Activated CD4-positive, alpha-beta T cell treated with anti-CD3 and anti-CD28 coated beads, Interleukin-2, amount 50 U/mL, for 1 hour (primary cell): ENCODE measurements at places on chromosomes 4 and X.
A peak's percentile ranks its signal among the peaks of the same experiment; 100 is the strongest.

- no peak for DNase-seq
These were observed 1609.2 kb downstream of the STIM2 start for GRCh38 chr4:28469886-28470285.

GRCh38 chrX:71586929-71587328 lies 8.7 kb downstream of the GCNA start:
- no peak for DNase-seq

DNA sequence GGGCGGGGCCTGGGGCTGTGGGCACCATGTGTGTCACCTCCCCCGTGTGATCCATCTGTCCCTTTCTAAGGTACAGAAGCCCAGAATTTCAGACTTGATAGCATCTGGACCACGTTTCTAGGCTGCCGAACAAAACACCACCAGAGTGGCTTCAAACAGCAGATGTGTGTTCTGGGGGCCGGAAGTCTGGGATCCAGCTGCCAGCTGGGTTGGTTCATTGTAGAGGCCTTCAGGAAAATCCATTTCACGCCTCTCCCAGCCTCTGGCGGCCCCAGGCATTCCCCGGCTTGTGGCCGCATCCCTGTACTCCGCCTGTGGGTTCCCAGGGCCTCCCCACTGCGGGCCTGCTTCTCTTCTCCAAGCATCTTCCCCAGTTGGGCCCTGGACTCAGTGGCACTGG lies 39.6 kb upstream of the GPR78 start:
- no peak for DNase-seq

- DNase-seq = peak; percentile 34
These were observed 182.7 kb downstream of the KDR start for GRCh38 chr4:54942721-54943120.

GRCh38 chr4:5383191-5383980 lies 325.0 kb downstream of the EVC2 start:
- no peak for DNase-seq

DNA sequence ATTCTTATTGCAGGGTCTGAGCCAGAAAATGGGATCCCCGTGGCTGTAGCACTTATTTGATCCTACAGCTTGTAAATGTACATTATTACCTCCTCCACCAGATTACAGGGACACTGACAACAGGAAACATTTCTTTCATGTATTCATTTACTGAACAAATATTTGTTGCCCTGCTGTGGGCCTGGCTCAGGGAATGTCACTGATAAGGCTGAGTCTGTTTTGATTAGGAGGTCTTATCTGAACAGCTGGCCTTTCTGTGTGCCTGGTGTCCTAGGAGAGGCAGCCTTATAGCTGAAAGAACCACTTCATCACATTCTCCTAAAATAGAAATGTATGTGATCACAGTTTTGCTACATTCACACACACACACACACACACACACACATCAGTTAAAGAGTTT lies 45.5 kb upstream of the PROM1 start:
- no peak for DNase-seq

GRCh38 chr4:174420316-174420715 lies 102.0 kb downstream of the HPGD start:
- DNase-seq = no peak

- DNase-seq = no peak
These were observed 47.4 kb upstream of the HOPX start for GRCh38 chr4:56728512-56728911.

DNA sequence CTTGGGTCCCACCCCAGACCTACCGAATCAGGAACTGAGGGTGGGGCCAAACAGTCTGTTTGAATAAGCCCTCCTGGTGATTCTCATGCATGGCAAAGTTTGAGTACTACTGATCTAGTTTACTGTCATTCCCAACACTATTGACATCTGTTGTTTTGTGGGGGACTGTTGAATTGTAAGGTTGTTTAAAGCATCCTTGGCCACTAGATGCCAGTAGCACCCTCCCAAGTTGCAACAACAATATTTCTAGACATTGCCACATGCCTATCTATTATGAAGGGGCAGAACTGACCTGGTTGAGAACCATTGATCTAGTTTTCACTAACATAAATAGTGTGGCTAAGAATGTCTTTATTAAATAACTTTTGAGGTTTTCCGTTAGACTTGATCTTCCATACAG lies 15.1 kb downstream of the TAF9B start:
- no peak for DNase-seq

GRCh38 chrX:98795636-98796035 lies 1614.4 kb downstream of the PCDH19 start:
- DNase-seq = no peak

- no peak for DNase-seq
These were observed 22.0 kb upstream of the SPINK2 start for GRCh38 chr4:56843421-56843899.

DNA sequence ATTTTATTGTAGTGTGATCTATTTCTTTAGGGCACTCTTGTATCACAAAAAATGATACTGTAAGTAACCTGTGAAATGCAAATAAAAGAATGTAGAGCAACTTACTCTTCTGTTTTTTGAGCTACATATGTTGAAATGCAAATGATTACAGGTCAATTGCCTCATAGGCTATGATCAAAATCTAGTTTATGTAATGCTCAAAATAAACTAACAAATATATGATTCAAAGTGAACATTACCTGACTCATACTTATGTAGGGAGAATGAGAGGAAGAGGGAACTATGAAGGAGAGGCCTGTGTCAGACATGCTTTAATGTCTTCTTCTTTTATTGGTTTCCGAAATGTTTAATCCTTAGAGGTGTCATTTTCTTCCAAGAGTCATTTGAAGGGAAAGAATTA lies 5.0 kb upstream of the RPS6KA3 start:
- no peak for DNase-seq

- DNase-seq = no peak
These were observed 84.4 kb downstream of the PPARGC1A start for GRCh38 chr4:23805450-23805851.

DNA sequence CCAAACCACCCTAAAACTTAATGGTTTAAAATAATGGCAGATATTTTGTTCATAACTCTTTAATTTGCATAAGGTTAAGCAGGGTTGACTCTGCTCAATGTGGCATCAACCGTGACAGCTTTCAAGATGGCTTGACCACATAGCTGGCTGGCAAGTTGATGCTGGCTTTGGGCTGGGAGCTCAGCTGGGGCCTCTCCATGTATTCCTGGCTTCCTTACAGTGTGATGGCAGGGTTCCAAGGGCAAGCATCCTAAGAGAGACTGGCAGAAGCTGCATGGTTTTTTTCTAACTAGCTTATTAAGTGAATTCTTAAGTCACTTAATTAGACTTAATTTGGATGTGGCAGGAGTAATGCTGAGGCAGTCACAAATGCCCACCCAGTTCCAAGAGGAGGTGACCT lies 4.5 kb downstream of the RP2 start:
- DNase-seq = no peak

DNA sequence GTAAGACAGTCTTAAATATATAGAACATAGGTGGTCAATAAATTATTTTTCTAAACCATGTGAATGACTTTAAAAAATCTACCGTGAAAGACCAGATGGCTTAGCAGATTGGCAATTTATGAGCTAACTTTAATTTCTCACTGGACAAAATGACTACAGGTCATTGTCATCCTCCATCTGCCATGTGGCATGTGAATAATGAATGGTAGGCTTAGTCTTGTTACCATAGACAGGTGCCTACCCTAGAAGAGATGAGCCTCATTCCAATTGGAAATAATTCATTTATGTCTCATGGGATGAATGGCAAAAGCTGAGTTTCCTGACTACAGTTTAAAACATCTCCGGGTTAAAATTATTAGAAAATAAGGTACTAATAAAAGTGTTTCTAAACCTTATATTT lies 1043.3 kb downstream of the FAT4 start:
- no peak for DNase-seq

DNA sequence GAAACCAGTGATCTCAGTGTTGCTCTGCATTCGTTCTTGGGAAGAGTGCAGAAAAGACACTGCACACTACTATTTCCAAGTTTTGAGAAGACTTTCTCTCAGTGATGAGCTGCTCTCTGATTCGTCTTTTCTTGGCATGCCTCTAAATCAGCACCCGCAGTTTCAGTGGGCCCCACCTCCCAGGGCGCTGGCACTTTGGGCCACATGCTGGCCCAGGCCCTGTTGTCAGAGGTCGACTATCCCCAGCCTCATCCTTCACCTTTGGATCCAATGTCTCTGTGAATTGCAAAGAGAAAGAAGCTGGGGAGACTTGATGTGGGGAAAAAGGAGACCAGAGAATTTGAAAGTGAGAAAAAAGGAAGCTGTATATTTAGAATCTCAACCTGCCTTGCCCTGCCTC lies 644.1 kb upstream of the PITX2 start:
- no peak for DNase-seq

GRCh38 chr4:42396752-42397634 lies at the start of gene SHISA3:
TSS of gene SHISA3 (plus strand) at chr4:42397488. CDS start at chr4:42398057, 569 bp downstream.
- DNase-seq = no peak

DNA sequence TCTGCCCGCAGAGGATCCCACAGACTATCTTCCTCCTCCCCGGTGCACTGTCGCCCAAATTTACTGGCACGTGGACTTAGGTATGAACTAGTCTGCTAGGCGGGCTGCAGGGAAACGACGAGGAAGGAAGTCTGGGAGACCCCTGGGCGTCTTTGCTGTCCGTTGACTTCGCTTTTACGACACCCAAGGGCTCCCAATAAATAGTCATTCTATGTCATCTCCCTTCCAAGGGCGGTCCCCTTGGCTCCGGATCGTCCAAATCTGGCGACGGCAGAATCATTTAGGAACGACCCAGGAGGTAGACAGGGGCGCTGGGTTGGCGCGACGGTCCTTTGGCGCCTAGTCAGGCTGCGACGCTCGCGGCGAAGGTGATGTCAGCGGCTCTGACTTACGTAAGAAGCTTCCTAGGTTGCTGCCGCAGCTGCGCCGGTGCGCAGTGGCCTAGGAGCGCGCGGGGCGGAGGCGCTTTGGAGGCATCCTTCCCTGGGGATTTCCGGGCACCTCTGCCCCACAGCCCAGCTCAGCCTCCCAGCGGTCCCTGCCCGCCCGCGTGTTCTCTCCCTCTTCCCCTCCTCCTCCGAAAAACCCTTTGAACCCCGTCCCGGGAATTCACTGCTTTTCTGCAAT lies 2.2 kb downstream of the NHS start:
- DNase-seq = no peak

DNA sequence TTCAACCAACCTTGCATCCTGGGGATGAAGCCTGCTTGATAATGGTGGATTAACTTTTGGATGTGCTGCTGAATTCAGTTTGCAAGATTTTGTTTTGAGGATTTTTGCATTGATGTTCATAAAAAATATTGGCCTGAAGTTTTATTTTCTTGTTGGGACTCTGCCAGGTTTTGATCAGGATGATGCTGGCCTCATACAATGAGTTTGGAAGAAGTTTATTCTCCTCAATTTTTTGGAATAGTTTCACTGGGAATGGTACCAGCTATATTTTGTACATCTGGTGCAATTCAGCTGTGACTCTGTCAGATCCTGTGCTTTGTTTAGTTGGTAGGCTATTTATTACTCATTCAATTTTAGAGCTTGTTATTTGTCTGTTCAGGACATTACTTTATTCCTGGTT lies 340.3 kb upstream of the TRAM1L1 start:
- no peak for DNase-seq

DNA sequence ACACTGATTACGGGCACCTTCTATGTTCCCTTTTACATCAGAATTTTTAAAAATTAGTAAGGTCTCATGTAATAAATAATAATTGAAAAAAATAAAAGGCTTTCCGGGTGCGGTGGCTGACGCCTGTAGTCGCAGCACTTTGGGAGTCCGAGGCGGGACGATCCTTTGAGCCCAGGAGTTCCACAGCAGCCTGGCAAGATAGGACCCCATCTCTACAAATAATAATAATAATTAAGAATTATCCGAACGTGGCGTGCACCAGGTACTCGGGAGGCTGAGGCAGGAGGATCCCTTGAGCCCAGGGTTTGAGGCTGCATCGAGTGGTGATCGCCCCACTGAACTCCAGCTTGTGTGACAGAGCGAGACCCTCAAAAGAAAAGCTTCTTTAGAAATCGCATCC lies 771 bp upstream of the LAMTOR3 start:
- no peak for DNase-seq

DNA sequence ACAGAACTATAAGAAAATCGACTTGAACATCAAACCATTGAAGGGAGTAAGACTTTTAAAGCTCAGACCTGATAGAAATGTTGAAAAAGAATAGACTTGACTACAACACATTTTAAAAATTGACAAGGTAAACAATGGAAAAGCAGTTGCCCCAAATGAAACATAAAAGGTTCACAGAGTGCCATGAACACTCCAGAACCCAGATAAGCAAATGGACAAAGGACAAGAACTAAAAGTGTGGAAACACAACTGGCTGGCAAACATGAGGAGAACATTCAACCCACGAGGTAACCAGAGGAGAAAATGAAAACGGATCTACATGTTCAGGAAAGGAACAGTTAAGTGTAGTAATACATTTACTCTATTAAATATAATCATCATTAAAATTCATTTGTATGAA lies 26.5 kb downstream of the SCARB2 start:
- DNase-seq = no peak

- DNase-seq = no peak
These were observed 395.7 kb downstream of the DTHD1 start for GRCh38 chr4:36677112-36677511.

DNA sequence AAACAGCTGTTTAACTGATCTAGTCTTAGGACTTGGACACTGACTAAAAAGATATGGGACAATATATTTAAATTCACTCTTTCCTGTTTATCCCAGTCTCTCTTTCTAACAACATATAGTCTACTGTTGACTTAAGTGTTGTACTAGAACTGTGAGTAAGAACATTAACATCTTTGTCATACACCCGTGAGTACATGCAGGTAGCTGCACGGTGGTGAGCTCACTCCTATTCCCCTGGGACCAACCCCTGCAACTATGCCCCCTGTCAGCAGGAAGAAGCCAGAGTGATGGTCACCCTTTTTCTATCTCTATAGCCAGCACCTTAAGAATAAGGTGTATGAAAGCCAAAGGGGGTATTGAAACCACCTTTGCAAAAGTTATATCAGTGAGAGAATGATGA lies 17.6 kb downstream of the TBL1X start:
- no peak for DNase-seq

- DNase-seq = no peak
These were observed 73.7 kb upstream of the ANK2 start for GRCh38 chr4:112975567-112976355.

GRCh38 chr4:112884406-112884805 lies 165.0 kb upstream of the ANK2 start:
- DNase-seq = no peak

DNA sequence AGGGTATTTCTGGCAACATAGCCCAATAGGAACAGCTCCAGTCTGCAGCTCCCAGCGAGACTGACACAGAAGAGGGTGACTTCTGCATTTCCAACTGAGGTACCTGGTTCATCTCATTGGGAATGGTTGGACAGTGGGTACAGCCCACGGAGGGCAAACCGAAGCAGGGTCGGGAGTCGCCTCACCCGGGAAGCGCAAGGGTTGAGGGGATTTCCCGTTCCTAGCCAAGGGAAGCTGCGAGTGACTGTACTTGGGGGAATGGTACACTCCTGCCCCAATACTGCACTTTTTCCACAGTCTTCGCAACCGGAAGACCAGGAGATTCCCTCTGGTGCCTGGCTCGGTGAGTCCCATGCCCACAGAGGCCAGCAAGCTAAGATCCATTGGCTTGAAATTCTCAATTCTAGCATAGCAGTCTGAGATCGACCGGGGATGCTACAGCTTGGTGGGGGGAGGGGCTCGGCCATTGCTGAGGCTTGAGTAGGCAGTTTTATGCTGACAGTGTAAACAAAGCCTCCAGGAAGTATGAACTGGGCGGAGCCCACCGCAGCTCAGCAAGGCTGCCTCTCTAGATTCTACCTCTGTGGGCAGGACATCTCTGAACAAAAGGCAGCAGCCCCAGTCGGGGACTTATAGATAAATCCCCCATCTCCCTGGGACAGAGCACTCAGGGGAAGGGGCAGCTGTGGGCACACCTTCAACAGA lies 14.0 kb upstream of the ADAD1 start:
- DNase-seq = no peak

GRCh38 chr4:3255611-3256186 lies 6.7 kb downstream of the MSANTD1 start:
- no peak for DNase-seq
